Mesangial cell (primary cell): ENCODE measurements at places on chromosomes 11 and 22. TPM values are rescaled to one million over a fixed set of nuclear protein-coding genes. Genes with fewer than 3 reads are reported as not detected.

The CASP12 gene
- total RNA-seq: not detected in 2 replicates

The TTC36 gene
- 0.38 and 0.49 TPM in 2 replicates for total RNA-seq

The MRGPRX4 gene
- total RNA-seq: not detected in 2 replicates

The BAIAP2L2 gene
- 4.2 and 6.0 TPM in 2 replicates for total RNA-seq

The KRTAP5-9 gene
- 0.33 TPM in 1 of 2 replicates, not detected in the other for total RNA-seq

The OR8D1 gene
- total RNA-seq: not detected in 2 replicates

The PACSIN3 gene
- total RNA-seq: 30.0 and 42.7 TPM in 2 replicates
